Renal cortical epithelial cell (primary cell): ENCODE measurements at places on chromosomes 7 and 10. TPM values are rescaled to one million over a fixed set of nuclear protein-coding genes. Genes with fewer than 3 reads are reported as not detected.

GRCh38 chr7:71733107-71733870 is 601.3 kb downstream of the GALNT17 start:
- peak; percentile 2 for DNase-seq

GRCh38 chr10:77371421-77371820 is 266.2 kb downstream of the KCNMA1 start:
- no peak for DNase-seq

Gene SUN1
- 164 and 234 TPM in 2 replicates for total RNA-seq

- DNase-seq = peak; percentile 43
These were observed 69.7 kb upstream of the ITPRID1 start for GRCh38 chr7:31444196-31444595.
